ENCODE measurements at places on chromosomes 7 and 10.

- DNase-seq, result no peak
Measured at GRCh38 chr7:133023370-133024071, 58.4 kb downstream of the CHCHD3 start.

- DNase-seq, result no peak
Measured at GRCh38 chr10:15083674-15084501, 4.7 kb downstream of the ACBD7 start.

GRCh38 chr7:129376076-129376777 lies 58.0 kb upstream of the STRIP2 start:
- no peak for DNase-seq

GRCh38 chr7:1466524-1467271 lies 7.4 kb upstream of the MICALL2 start:
- peak; percentile 43 for DNase-seq

All from dorsolateral prefrontal cortex (tissue), 122 donors.